Heart left ventricle (tissue), 16 donors: ENCODE measurements at places on chromosomes 13 and 19. TPM values are rescaled to one million over a fixed set of nuclear protein-coding genes. Genes with fewer than 3 reads are reported as not detected.

DNA sequence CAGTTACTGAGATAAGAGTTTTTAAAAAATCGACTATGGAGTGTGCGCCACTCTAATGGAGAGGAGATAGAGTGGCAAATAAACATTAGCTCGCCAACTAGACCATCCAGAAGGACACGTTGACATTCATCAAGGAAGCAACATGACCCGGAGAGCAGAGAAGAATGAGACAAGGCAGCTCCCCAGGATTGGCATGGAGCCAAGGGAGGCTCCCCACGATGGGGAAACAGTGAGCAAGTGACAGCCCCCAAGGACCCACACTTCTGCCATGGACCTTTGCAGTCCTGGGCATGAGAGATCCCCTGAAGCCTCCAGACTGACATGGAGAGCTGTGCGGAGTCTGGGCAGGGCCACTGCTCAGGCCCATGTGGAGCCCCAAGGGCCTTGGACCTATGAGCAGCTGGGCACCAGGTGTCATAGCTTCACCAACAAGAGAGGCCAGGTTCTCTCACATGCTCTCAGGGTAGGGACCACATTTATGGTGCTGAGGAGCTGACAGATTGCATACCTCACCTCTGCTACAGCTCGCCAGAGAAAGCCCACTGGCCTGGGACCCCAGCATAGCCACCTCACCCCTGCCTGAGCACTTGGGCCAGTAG, 6.7 kb downstream of the SIGLEC6 start:
- DNase-seq = no peak

- DNase-seq = no peak
Observed at GRCh38 chr13:104953588-104953987, 1581.9 kb downstream of the EFNB2 start.

GRCh38 chr19:46390866-46391265, 22.5 kb downstream of the CCDC8 start:
- no peak for DNase-seq

- no peak for DNase-seq
Observed at GRCh38 chr13:98004107-98004506, 50.6 kb downstream of the IPO5 start.

DNA sequence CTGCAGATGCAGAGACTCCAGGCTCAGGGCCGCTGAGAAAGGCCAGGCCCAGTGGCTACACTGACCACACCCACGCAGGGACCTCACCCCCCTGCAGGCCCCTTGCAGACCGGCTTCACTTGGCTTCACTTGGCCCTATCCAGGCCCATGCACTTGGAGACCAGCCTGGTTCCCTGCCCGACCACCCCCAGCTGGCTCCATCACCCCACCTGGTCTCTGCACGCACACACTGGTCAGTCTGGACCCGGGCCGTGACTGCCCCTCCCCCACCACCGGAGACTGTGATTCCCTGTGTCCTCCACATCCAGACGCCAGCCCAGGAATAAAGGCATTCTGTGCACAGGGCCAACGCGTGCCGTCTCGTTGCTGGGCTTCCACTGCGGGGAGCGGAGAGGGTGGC, 4.9 kb upstream of the EBI3 start:
- no peak for DNase-seq

Gene CDKN2D
- polyA plus RNA-seq = 11.1 TPM
